ENCODE measurements at places on chromosomes 11 and 22. TPM values are rescaled to one million over a fixed set of nuclear protein-coding genes. Genes with fewer than 3 reads are reported as not detected.

- no peaks in the 10 kb centered on the region for H3K36me3 ChIP-seq
- peak overlapping the region; percentile 3 for H3K4me3 ChIP-seq
- H3K27ac ChIP-seq, result peak overlapping the region; percentile 60
- no peak for DNase-seq
- peaks cover 19% of the 10 kb centered on the region for H3K4me1 ChIP-seq
Measured at GRCh38 chr11:5620651-5621521, 3.9 kb upstream of the TRIM34 start.

SLC37A2 gene
- total RNA-seq, result 1.5 TPM

DNA sequence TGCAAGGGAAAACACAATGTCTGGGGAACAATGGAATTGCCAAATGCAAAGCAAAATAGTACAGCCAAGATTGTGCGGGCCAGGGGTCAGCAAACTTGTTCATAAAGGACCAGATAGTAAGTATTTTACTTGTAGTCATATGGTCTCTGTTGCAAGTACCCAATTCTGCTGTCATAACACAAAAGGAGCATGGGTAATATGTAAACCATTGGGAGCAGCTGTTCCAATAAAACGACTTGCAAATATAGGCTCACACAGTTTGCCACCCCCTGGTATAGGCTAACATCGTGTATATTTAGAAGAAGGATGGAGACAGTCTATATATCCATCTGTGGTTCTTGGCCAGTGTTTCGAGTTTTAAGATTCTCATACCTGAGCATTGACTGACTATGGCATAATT is 15.6 kb downstream of the SDHAF2 start:
- H3K36me3 ChIP-seq, result peaks cover 27% of the 10 kb centered on the region
- H3K4me1 ChIP-seq, result peaks cover 16% of the 10 kb centered on the region
- no peaks in the 10 kb centered on the region for H3K27me3 ChIP-seq
- H3K4me3 ChIP-seq, result no peak overlapping the region
- H3K27ac ChIP-seq, result peak overlapping the region; percentile 73

DNA sequence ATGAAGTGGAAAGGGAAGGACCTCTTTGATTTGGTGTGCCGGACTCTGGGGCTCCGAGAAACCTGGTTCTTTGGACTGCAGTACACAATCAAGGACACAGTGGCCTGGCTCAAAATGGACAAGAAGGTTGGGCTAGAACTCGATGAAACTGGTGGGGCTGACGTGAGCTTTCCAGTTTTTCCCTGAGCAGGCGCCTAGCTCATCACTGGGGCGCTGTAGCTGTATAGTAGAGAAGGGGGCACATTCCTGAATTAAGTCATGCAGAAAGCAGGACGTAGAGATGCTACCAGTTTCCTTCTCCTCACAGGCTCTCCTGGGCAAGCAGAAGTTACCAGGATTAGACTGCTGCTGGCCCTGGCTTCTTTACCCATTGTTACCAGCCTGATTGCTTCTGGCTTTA is 33.3 kb downstream of the NF2 start:
- peaks cover 12% of the 10 kb centered on the region for H3K36me3 ChIP-seq
- H3K27ac ChIP-seq, result no peak overlapping the region
- H3K4me3 ChIP-seq, result no peak overlapping the region
- no peaks in the 10 kb centered on the region for H3K4me1 ChIP-seq

DNA sequence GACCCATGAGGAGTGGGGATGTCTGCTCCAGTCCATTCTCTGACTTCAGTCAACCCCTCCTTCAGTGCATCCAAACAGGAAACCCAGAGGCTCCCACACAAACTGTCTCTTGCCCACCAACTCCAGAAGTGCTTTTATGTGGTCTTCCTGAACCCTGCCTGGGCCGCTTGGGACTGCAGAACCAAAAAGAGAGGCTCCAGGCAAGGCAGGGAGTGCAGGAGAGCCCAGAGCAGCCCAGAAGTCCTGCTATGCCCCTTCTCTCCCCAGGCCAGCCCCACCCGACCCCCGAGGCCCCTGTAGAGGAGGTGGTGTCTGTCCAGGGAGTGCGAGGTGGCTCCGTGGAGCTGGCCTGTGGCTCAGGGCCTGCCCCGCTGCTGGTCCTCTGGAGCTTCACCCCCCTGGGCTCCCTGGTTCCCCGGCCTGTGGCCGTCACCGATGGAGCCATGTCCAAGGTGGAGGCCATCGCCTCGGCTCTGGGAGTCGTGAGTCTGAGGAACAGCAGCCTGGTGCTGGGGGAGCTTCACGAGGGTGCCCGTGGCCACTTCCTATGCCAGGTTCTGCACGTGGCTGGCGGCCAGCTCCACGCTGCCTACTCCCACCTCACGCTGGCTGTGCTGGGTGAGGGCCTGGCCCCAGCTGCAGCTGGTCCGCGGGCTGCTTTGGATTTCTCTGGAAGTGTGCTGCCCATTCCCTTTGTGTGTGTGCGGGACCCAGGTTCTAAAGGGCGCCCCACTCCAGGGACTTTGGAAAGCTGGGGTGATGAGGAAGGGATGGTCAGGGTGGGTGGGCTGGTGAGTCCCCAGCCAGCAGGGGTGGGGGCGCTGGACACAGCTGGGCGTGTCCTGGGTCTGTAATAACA is 1.8 kb downstream of the VSIG10L2 start:
- no peak overlapping the region for H3K27ac ChIP-seq
- no peaks in the 10 kb centered on the region for H3K27me3 ChIP-seq
- no peaks in the 10 kb centered on the region for H3K4me1 ChIP-seq
- DNase-seq, result no peak

GRCh38 chr11:121596195-121597155 is 143.7 kb upstream of the SORL1-AS1 start:
- peaks cover 4% of the 10 kb centered on the region for H3K36me3 ChIP-seq
- peak overlapping the region; percentile 55 for H3K27ac ChIP-seq
- no peak overlapping the region for H3K4me3 ChIP-seq
- H3K27me3 ChIP-seq, result no peaks in the 10 kb centered on the region

PLEKHB1 gene
- 3.5 TPM for total RNA-seq

DNA sequence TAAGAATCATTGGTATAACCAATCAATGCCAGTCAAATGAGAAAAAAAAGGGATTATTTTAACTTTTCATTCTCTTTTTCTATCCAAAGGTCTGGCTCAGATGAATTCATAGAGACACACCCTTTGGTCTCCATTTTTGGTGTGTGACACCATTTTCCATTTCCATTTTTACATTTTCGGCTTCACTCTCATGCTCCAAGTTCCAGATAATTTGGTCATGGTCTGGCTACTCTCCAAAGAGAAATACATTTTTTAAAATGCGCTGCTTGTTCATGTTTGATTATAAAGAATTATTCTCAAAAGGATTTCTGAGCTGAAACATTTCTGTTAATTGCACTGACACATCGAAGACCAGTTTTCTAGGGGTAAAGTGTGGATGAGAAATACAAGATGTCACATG is 51.6 kb upstream of the FIBIN start:
- no peaks in the 10 kb centered on the region for H3K27me3 ChIP-seq
- DNase-seq, result no peak
- H3K36me3 ChIP-seq, result no peaks in the 10 kb centered on the region
- no peak overlapping the region for H3K4me3 ChIP-seq

- no peak for DNase-seq
- no peaks in the 10 kb centered on the region for H3K4me1 ChIP-seq
- no peak overlapping the region for H3K4me3 ChIP-seq
- H3K27me3 ChIP-seq, result no peaks in the 10 kb centered on the region
- H3K27ac ChIP-seq, result no peak overlapping the region
- no peaks in the 10 kb centered on the region for H3K36me3 ChIP-seq
Measured at GRCh38 chr22:17429516-17429915, 60.3 kb downstream of the CECR2 start.

- no peak for DNase-seq
- no peak overlapping the region for H3K4me3 ChIP-seq
Measured at GRCh38 chr22:39092111-39092862, 4.8 kb upstream of the APOBEC3H start.

DNA sequence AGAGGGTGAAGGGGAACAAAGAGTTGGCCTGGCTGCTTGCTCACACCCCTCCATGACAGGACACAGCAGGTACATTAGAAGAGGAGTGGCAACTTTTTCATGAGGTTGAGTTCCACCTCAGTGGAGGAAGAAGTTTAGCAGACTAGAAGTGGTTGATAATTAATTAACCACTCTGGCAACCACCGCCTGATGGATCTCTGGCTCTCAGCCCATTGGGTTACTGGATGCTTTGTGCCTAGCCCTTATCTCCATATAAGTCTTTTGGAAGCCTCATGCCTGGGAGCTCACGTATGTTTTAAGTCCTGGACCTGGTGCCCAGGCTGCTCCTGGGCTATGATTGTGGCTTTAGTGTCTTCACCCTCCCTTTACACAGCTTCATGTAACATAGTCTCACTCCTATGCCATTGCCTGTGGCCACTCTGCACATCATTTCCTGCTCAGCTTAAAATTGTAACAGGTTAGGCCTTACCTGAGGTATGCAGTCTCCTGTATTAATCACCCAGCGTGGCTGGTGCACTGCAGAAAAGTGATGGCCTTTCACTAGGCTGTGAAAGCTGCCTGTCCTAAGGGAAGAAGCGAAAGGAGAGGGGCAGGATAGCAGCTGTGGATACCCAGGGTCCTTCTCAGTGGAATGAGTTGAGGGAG is 72.7 kb upstream of the CRTAM start:
- H3K4me3 ChIP-seq, result no peak overlapping the region
- no peaks in the 10 kb centered on the region for H3K36me3 ChIP-seq
- no peak for DNase-seq
- H3K4me1 ChIP-seq, result no peaks in the 10 kb centered on the region
- no peak overlapping the region for H3K27ac ChIP-seq

TBX1 gene
- not detected for total RNA-seq

KMT5B gene
- total RNA-seq, result 82.0 TPM

CSF2RB gene
- 6.0 TPM for total RNA-seq

LSP1 gene
- total RNA-seq, result 41.9 TPM

- H3K27ac ChIP-seq, result peak overlapping the region; percentile 8
- peaks cover 9% of the 10 kb centered on the region for H3K4me1 ChIP-seq
- no peaks in the 10 kb centered on the region for H3K27me3 ChIP-seq
- no peaks in the 10 kb centered on the region for H3K36me3 ChIP-seq
- no peak for DNase-seq
Measured at GRCh38 chr11:3380706-3381545, 2.0 kb upstream of the ZNF195 start.

DNA sequence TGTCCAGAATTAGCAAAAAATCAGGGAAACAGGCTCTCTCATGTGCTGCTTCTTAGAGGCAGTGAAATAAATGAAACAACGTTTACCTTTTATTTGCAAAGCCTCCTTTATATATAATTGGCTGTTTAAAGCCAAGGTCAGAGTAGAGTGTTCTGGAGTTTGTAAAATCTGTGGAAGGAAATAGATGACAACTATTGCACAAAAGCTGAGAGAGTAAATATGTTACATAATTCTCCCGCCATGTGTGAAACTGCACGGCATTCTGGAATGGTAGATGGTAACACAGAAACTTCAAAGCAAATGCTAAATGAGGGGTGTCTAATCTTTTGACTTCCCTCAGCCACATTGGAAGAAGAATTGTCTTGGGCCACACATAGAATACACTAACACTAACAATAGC is 51.5 kb upstream of the FGF3 start:
- H3K27ac ChIP-seq, result no peak overlapping the region
- no peaks in the 10 kb centered on the region for H3K27me3 ChIP-seq
- H3K4me3 ChIP-seq, result no peak overlapping the region
- DNase-seq, result no peak

DNA sequence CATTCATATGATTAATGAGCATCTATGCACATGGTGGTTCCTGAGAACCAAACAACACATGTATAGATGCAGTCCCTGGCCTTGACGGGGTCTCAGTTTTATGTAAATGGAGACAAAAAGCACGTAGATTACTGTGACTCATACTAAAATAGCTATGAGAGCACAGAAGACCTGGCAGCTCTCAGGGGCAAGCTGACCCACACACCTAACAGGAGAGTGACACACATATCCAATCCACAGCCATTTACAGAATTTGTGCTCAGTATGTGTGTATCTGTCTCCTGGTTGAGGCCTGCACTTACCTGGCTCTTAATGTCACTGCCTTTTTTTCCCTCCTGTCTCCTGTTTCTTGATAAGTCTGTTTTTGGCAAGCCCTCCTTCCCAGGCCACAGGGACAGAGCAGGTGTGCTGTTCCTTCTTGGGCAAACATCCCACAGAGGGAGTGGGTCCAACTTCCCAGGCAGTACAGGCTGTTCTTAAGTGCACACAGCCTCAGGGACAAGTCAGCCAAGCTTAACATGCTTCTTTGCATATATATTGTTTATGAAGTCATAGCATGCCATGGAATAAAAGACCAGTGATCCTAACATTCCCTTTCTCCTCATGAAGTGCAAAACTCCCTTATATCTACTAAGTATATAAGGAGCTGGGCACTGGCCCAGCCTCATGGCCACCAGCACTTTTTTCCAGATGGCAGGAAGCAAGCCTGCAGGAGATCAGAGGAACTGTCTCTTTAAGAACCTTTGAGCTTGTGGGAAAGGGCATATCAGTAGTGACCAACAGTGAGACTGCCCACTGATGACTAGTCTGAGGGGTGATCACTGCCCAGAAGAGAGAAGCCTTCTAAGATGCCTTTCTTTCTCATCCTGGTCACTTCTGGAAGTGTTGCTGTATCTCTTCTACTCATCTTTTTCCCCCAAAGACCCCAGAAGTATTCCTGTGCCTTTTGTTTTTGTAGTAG is 124.7 kb upstream of the CCDC90B start:
- no peaks in the 10 kb centered on the region for H3K27me3 ChIP-seq
- no peak overlapping the region for H3K27ac ChIP-seq
- H3K4me1 ChIP-seq, result no peaks in the 10 kb centered on the region
- H3K4me3 ChIP-seq, result no peak overlapping the region

DNA sequence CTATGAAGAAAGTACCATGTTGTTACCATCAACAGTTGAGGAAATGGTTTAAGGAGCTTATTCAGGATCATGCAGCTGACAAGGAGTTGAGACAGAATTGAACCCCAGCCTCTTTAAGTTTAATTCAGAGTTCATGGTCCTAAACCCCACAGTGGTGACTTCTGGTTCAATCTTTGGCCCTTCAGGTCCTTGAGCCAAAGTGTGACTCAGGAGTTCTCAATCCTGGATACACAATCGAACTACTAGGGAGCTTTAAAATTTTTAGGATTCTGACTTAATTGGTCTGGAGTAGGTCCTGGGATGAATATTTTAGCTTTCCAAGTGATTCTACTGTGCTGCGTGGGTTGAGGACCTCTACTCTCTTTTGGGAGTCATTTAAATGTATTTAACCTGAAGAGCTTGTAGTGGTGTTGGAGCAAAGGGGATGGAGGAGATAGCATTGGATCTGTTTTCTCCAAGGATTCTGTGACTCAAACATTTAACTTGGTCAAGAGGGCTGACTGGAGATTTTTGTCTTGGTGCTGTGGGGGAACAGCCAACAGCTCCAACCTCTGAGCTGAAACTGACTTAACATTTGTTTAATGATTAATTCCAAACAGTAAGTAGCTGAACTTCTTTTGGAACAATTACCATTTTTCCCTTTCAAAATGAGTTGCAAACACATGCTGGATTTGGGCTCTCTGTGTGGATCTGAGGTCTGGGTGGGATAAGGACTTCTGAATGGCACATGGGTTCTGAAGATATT is 80.1 kb downstream of the INSC start:
- no peaks in the 10 kb centered on the region for H3K36me3 ChIP-seq
- no peaks in the 10 kb centered on the region for H3K27me3 ChIP-seq
- H3K4me3 ChIP-seq, result no peak overlapping the region
- peaks cover 15% of the 10 kb centered on the region for H3K4me1 ChIP-seq

MGAT3 gene
- 9.8 TPM for total RNA-seq

GRCh38 chr11:6334806-6335205 is 14.5 kb upstream of the CAVIN3 start:
- H3K27me3 ChIP-seq, result no peaks in the 10 kb centered on the region
- no peak overlapping the region for H3K27ac ChIP-seq
- no peak for DNase-seq
- no peaks in the 10 kb centered on the region for H3K36me3 ChIP-seq
- H3K4me1 ChIP-seq, result peaks cover 13% of the 10 kb centered on the region
- H3K4me3 ChIP-seq, result no peak overlapping the region
